ENCODE measurements at places on chromosomes 1 and 21.

DNA sequence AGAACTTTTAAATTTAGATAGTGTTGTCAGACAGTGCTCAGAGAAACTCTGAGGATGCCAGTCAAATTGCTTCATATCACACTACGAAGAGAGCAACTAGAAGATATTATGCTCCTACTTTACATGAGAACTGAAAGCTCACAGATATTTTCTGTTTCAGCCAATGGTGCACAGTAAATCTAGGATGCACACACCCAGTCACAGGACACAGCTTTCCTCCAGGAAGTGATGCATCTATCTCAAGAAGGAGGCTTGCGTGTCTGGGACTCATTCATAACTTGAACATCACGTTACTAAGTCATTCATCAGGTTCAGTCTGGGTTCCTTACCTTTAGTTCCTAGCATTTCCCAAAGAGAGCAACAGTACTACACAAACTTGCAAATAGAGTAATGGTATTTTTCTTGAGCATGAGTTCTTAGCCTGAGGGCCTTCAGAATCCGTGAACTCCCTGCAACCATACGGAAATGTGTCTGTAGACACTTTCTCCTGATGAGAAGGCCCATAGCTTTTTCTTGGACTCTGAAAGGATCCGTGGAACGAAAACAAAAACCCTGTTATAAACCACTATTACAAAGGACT lies 12.2 kb downstream of the ZNF697 start:
- no peak for DNase-seq

DNA sequence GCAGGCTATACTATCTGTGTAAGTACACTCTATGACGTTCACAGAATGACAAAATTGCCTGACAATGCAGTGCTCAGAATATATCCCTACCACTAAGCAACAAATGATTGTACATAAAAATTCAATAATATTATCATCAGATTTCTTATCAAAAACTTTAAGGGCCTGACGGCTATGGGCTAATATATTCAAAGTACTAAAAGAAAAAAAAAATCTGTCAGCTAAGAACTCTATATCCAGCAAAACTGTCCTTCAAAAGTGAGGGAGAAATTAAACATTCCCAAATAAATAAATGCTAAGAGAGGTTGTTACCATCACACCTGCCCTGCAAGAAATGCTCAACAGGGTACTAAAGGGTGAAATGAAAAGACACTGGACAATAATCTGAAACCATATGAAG lies 127.3 kb downstream of the TM2D1 start:
- no peak for DNase-seq

DNA sequence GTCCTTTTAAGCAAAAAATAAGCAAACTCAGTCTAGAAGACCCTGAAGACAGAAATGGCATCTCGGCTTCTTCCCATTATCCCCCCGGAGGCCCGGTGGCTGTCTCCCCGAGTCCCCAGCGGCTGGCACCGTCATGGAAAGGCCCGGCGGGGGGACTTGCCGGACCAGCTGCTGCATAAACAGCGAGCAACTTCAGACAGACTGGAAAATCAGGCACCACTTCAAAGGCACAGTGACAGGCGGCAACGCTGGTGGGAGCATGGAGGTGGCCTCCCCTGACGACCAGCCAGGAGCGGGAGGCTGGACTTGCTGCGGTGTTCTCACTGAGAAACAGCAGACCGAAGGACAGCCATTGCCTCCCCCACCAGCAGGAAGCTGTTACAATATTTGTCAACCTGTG lies 18.4 kb upstream of the C1QA start:
- DNase-seq, result no peak

GRCh38 chr1:25948641-25949040 lies 42.4 kb upstream of the STMN1 start:
- no peak for DNase-seq

DNA sequence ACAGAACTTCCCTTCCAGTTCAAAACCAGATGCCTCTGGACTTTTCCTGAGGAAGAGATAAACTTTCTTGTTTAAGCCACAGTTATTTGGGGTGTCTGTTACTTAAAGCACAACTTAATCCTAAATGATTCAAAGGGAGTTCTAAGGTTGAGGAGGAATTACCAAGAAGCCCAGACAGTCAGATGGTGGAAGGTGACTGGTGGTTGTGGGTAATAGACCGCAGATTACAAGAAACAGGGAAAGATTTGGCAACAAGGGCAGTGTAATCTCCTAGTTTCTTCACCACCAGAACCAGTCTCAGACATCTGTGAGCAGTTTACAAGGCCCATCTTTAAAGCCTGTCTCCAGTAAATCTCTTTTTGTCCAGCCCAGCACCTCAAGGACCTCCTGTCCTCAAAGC lies 130.1 kb upstream of the CTTNBP2NL start:
- DNase-seq, result no peak

GRCh38 chr1:147807405-147807804 lies 47.0 kb upstream of the GJA5 start:
- DNase-seq, result no peak

DNA sequence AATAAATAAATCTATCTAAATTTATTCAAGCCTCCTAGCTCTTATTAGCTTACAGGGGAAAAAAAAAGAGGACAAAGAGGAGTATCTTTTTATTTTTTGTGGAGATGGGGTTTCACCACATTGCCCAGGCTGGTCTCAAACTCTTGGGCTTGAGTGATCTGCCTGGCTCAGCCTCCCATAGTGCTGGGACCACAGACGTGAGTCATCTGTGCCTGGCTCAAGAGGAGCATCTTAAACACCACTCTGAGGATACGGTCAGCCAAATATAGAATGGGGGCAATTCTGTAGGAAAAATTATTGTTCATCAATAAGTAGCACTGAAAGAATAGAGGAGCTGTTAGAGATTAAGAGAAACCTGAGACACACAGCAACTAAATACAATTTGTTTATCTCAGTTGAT lies 24.1 kb downstream of the SLC45A3 start:
- DNase-seq, result no peak

GRCh38 chr1:93304716-93305138 lies 41.0 kb upstream of the DR1 start:
- no peak for DNase-seq

All from T-helper 17 cell (primary cell).